ENCODE measurements at places on chromosomes 11 and 22.
A peak's percentile ranks its signal among the peaks of the same experiment; 100 is the strongest.

DNA sequence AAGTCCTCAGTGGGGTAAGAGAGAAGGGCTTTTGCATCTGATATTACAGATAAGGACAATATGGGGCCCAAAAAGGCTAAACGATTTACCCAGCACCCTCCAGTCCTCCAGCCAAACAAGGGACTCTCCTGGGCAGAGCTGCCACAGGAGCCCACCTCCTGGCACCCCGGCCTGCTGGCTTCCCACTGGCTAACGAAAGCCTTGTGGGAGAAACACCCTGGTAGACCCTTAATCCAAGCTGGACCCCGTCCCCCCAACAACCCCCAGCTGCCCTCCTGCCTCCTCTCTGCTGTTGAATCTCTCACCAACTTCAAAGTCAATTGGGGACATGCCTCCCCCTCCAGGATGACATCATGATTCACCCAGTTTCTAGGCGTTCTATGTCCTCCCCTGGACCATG lies 10.8 kb downstream of the C1QTNF6 start:
- DNase-seq, result no peak

GRCh38 chr22:37314315-37315074 lies 32.2 kb downstream of the CYTH4 start:
- DNase-seq, result no peak

- no peak for DNase-seq
Measured at GRCh38 chr11:67404515-67405195, 772 bp downstream of the TBC1D10C start.

DNA sequence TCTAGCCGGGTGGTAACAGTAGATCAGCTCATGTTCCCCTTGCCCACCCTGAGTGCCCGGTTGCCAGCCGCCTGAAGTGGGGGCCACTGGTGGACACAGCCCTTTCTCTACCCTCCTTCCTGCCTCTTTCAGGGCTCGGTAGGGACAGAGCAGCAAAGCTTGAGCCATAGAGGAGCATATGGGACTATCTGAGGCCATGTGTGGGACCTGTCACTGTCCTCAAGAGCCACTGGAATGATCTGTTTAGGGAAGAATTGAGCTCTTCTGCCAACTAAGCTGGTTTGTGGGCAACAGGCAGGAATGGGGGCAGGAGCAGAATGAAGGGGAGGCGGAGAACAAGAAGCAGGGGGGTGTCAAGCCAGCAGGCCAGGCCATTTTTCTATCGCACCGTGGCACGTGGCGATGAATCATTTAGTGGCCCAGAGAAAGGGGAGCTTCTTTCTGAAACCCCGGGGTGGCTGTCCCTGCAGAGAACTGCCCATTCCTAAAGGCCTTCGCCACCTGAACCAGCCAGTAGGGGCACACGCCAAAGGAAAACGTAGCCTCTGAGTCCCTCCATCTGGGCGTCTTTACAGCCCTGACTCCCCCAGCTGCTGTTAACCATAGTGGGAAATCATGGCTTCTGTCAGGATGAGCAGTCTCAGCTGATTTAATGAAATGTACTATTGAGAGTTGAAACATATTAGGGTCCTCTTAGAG lies 8.8 kb downstream of the ASPHD2 start:
- DNase-seq, result no peak

DNA sequence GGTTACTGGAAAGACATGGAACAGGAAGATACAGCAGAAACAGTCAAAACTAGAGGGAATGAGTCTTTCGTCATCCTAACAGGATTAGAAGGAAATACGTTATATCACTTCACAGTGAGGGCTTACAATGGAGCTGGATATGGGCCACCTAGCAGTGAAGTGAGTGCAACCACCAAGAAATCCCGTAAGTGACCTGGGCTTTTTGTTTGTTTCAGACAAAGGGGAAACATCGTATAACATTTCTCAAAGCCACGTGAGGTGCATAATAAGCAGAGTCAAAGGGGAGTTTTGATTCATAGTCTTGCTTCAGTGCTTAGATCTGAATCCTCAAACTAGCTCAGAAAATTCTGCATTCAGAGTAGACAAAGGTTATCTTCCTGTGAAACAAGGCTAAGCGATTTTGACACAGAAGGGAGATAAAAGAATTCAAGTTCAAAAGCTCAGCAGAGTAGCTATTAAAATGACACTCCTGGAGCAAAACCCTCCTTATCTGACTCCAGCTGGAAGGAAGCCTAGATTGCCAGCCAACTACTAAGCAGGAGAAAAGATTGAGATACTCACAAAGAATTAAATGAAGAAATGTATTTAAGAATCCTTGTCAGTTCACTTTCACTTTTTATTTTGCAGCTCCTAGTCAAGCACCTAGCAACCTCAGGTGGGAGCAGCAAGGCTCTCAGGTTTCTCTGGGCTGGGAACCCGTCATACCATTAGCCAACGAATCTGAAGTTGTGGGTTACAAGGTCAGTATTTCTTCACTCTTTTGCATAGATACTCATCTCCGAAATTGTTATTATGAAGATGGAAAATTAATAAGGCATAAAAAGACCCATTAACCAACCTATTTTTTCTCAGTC lies 346.4 kb upstream of the ARHGAP42 start:
- DNase-seq, result no peak

- no peak for DNase-seq
Measured at GRCh38 chr11:79971255-79971654, 530.4 kb upstream of the TENM4 start.

- DNase-seq, result no peak
Measured at GRCh38 chr11:7587712-7588111, 73.9 kb downstream of the PPFIBP2 start.

DNA sequence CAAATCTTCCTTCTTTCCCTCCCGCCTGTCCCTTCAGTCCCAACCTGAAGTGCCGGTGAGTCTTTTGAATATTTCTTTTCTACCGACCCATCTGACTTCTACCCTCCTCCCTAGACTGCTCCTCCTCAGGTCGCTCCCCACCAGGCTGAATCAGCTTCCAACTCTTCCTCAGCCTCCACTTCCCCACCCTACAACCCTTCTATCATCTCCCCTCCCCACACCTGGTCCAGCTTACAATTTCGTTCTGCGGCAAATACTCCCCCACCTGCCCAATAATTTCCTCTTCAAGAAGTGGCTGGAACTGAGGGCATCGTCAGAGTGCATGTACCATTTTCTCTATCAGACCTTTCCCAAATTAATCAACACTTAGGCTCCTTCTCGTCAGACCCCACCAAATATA lies 2.5 kb upstream of the NDUFC2 start:
- DNase-seq, result no peak

DNA sequence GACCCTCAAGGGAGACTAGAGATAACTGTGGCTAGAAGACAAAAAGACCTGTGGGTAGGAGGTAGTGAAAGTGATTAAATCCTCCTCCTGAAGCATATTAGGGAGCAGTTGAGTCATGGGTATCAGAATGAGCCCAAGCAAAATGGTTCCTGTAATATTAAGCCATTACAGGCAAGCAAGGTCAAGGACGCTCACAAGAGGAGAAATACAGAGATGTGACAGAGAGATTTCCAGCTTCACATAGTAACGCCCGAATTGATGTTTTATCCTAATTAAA lies 77.7 kb downstream of the FAM76B start:
- DNase-seq, result no peak

DNA sequence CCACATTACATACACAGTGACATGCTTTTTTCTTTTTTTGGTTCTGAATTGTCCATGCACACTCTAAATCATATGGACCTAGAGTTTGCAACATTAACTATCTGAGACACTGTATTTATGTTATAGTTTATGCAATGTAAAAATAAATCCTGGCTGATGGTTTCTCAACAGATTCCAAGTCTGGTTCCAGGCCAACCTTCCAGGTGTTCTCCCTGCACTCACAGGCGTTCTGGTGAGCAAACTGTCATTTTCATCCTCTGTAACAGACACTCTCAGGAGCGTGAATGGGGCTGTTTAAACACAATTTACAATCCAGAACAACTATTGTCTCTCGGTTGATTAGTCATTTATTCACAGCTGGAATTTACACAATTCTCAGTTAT lies 36.5 kb upstream of the ANKK1 start:
- no peak for DNase-seq

GRCh38 chr11:65414776-65415498 lies 7.7 kb upstream of the NEAT1 start:
- no peak for DNase-seq

DNA sequence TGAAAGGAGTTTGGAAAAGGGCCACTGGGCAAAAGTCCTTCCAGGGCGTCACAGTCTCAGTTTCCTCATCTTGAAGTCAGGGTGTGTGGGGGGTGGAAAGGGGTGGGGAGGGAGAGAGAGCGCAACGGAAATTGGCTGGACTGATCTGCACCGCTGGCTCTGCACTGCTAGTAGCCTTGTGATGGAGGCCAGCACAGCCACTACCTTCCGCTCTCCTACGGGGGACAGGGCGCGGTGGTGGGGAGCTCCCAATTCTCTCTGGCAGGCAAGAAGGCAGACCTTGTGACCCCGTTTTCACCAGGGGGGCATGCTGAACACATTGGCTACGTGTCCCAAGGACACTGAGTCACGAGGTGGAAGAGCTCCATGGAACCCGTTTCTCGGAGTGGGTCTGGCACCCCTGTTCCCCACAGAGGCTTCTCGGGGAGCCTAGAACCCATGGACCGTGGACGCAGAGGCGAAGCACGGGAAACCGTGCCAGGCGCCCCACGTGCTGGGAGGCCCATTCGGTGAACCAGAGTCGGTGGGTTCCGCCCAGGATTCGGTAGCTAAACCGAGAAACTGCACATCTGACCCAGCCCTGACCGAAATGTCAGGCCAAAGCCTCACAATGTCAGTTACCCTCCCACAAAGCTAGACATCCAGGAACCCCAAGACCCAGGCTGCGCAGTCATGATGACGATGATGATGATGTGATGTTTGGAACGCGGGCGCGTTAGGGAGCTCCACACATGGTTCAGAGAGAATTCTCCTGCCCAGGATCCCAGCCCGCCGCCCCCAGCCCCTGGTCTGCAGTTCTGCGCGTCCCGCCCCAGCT lies 28.3 kb upstream of the WNT11 start:
- no peak for DNase-seq

- DNase-seq, result no peak
Measured at GRCh38 chr11:16136792-16137390, 219.5 kb downstream of the SOX6 start.

GRCh38 chr11:121131656-121132055 lies 30.6 kb downstream of the TECTA start:
- DNase-seq, result no peak

DNA sequence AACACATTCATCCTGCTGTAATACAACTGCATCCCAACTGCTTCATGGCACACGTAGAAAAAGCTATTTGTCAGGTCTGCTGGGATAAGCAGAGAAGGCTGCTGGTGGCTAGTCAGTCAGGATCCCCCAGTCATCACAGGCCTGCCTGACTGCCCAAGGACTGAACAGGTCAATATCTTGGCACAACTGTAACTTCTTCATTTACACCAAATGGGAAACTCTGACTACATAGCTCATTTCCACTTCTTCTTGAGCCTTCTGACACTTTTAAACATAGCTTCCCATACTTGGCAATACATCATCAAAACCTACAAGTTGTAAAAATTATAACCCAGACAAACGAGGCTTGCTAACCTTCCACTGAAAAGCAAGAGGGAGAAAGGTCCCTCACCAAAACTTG lies 2.8 kb downstream of the TMEM9B start:
- DNase-seq, result no peak

DNA sequence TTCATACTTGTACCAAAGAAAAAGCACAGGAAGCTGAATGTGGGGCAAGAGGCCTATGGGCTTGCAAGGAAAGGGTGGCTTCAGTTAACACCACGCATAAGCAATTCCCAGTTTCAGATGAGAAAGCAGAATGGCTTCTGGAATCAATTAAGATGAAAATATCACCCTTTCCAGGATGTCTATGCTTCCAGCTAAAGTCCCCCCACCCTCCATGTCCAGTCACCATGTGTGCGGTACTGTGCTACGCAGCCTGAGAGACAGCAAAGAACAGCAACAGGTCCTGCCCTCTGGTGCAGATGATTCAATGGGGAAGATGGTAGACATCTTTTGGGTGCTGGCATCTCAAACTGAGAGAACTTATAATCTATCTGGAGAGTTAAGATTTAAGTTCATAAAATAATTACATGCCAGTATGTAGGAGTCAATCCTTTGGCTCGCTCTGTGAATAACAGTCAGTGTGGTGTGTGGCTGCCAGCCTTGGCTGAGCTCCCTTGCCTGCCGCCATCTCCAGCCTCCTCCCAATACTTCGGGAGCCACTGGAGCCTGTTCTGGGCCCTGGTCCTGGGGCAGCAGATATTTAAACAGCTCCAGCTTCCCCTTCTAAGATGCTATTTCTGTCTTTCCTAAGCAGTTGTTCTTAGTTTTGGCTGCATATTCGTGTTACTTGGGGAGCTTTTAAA lies 44.5 kb downstream of the ME3 start:
- peak; percentile 52 for DNase-seq

GRCh38 chr22:41092847-41093411 lies 537 bp downstream of the EP300 start:
- no peak for DNase-seq

DNA sequence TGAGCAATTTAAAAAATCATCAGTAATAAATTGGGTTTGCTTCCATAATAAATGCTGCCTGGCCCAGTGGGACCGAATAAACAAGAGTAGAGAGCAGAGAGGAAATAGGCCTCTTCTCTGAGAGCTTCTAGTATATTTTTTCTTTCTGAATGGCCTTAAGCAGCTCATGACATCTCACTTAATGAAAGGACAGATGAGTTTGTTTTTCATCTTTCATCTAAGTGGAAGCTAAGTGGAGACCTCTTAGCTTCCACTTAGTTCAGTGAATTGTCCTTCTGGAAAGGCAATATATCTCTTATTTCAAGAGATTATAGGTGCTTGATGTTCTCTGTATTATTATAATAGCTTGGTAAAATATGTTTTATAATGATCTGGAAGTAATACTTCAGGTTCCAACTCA lies 245.9 kb upstream of the ANO3 start:
- no peak for DNase-seq

- DNase-seq, result no peak
Measured at GRCh38 chr11:113553915-113554314, 78.7 kb upstream of the DRD2 start.

DNA sequence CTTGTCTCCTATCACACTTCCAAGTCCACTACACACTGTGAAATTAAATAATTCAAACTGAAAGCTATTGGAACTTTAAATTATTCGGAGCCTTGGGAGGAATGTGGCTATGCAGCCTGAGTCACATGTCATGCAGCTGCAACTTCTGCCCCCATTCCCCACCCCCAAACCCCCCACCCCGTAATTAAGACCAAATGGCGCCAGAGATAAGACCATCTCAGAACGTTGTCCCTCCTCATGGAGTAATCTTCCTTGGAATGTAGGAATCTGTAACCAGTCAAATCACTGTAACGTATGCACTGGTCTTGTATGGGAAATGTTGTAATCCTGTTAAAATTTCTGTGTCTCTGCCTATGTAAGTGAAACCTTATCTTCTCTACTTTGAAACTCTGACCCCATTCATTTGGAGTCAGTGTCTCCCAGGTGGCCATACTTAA lies 37.0 kb downstream of the GAB2 start:
- peak; percentile 42 for DNase-seq

GRCh38 chr11:61627850-61628661 lies 47.2 kb upstream of the SYT7 start:
- DNase-seq, result peak; percentile 44

GRCh38 chr11:62911137-62912130 lies 9.7 kb downstream of the CHRM1 start:
- DNase-seq, result no peak

- DNase-seq, result no peak
Measured at GRCh38 chr11:78961247-78961646, 386.6 kb upstream of the NARS2 start.

GRCh38 chr11:48055292-48056132 lies 75.2 kb downstream of the PTPRJ start:
- no peak for DNase-seq

GRCh38 chr11:8108421-8108820 lies 27.4 kb downstream of the TUB start:
- DNase-seq, result no peak

- DNase-seq, result no peak
Measured at GRCh38 chr11:130449996-130450769, 1.7 kb downstream of the ADAMTS15 start.

- DNase-seq, result no peak
Measured at GRCh38 chr11:130523609-130524008, 75.2 kb downstream of the ADAMTS15 start.

Measured in HFF-Myc (cell line).